ENCODE measurements at places on chromosomes 2 and 18.

- no peak for DNase-seq
Observed at GRCh38 chr18:23260926-23261590, 125.8 kb downstream of the CABLES1 start.

DNA sequence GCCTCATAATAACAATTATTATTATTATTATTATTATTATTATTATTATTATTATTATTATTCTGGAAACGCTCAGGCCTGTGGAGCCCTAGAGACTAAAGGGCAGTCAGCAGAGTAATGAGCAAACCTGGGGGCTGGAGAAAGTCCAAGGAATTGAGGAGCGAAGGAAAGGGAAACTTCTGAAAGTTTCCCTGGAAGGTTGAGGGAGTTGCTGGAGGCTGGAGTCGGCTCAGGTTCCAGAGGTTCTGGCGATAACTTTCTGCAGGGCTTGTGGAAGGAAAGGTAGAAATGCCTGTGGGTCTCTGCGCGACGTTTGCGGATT is 9.2 kb downstream of the POU3F3 start:
- DNase-seq, result no peak

- DNase-seq, result no peak
Observed at GRCh38 chr2:175930504-175930903, 71.6 kb downstream of the LNPK start.

- no peak for DNase-seq
Observed at GRCh38 chr2:122652670-122653069, 897.2 kb downstream of the TSN start.

GRCh38 chr2:237896507-237896892 is 37.1 kb downstream of the RAMP1 start:
- no peak for DNase-seq

DNA sequence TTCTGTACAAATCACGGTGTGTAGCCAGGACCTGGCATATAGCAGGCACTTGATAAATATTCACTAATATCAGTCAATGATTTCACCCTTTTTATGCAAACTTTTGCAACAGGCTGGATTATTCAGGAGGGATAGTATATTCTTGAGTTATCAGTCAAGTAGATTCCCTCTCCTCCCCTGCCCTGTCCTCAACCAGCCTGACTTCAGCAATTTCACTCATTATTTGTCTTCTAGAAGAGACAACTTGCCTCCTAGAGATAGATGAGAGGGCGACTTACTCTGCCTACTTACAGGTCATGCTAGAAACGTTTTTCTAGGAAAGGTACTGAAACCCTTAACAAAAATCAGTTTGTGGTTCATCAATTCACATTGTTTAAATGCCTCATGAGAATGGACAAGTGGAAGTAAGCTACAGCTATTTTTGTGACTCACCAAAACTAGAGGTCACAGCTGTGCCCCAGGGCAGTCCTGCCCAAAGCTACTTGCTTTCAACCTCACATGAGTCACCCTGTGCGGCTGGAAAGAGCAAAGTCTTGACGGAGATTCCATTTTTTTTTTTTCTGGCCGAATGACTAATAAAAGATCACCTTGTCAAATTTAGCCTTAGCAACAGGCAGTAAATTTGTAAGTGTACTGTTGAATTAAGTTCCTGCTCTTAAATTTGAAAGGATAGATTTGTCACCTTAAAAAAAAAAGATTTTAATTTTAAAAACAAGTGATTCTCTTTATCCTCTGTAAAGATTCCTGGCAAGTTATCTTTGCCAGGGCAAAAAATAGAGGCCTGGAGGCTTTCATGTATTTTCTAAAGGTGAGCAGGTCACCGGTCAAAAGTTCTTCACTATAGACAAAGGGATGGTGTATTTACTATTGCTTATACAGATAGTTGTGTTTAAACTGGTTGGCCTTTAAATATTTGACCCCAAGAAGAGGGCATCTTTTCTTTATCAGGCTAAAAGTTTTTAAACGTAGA is 109.0 kb upstream of the SLC35G4 start:
- DNase-seq, result peak; percentile 89

DNA sequence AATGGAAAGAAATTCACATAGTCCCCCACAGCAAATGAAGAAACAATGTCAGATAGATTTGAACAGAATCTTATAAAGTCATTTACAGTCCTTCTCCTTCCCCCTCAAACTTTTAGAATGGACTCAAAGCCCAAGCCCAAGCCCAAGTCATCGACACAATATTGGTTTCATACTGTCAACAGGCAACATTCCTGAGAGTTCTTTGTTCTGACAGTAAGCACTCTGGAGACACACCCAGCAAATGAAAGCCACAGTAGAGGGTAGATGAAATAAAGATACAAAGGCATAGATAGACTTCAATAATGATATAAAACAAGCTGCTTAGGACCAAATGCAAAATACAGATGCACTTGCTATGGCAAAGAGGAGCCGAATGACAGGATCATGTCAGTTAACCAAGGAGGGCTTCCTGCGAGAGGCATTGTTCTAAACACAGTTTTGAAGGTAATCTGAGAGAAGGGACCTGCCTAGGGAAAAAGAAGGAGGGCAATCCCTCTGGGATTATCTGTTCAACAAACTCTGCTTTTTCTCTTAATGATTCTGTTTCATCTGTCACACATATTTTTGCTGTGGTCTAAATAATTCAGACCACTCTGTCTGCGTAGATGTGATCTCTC is 97.1 kb upstream of the MAP4K3 start:
- DNase-seq, result no peak

DNA sequence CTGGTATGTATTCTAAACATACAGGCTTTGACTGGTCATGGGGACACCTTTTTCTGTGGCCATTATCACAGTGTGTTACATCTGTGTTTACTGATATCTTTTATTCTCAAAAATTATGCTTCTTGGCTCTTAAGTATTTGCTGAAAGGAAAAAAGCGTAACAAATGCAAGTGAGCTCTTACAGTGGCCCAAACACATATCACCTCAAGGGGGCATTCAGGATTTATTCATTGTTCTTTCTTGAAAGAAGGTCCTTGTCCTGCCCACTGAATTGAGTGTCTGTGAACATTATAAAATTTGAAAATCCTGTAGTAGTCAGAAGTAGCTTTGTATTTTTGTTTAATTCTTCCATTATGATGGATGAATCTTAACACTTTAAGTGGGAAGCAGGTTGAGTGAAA is 454.5 kb downstream of the XIRP2 start:
- no peak for DNase-seq

- no peak for DNase-seq
Observed at GRCh38 chr2:195038153-195038552, 618.9 kb upstream of the SLC39A10 start.

DNA sequence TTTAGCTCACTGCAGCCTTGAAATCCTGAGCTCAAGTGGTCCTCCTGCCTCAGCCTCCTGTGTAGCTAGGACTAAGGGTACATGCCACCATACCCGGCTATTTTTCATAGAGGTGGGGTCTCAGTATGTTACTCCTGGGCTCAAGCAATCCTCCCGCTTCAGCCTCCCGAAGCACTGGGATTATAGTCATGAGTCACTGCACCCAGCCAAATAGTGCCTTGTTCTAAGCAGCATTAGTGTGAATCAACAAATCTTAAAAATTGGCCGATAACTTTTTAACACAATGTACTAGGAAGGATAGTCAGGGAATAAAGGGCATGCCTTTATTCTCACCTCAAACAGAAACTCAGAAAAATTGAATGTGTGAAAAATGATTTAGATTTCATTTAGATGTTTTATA is 51.6 kb downstream of the XRCC5 start:
- no peak for DNase-seq

GRCh38 chr2:181546086-181546485 is 88.9 kb downstream of the ITGA4 start:
- DNase-seq, result no peak

GRCh38 chr18:6056171-6056910 is 161.0 kb upstream of the TMEM200C start:
- peak; percentile 44 for DNase-seq

DNA sequence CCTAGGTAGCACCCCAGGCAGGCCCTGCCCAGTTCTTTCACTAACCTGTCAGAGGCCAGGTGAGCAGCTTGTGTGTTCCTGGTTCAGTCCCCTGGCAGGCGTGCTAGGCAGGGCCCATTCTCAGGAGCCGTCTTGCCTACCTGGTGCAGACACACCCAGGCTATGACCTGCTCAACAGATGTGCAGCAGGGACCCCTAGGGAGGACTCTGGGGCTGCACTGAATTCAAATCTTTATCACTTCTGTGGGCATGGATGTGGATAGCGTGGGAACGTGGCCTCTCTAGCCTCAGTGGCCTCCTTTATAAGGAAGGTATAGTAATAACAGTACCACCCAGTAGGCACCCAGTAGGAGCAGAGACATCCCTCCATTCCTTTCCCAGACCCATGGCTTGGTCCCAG is 48.4 kb downstream of the PLEKHB2 start:
- DNase-seq, result no peak

- no peak for DNase-seq
Observed at GRCh38 chr2:241083091-241083415, 19.0 kb downstream of the MTERF4 start.

DNA sequence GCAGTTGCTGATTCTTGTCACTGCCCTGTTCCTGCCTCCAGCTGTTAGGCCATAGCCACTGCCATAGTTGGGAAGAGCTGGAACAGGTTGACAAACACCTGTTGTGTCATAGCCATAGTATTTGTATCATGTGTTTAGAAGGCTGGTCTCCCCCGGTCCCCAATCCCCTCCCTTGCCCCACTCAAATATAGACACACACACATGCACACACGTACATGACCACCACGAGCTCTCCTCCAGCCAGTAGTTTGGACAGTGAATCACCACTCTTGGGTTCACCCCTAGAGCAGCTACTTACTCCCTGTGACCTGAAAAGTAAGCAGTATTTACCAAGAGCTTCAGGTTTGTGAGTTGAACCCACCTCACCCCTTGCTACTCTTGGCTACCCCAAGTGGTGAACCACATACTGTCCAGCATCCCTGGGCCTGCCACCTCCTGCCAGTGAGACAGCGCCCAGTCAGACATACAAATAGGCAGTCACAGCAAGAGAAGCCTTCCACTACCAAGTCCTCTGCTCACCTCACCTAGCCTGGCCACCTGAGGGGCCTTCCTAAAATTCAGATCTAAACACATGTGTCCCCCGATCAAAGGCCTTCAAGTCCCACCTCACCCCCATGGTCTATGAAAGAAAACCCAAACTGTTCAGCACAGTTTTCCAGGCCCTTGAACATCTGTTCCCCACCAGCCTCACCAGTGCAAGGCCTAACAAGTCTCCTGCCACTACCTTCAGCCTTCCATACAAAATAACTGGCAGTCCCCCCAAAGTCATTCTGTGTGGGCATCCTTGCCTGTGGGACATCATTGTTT is 7.1 kb downstream of the PCBP1 start:
- no peak for DNase-seq

GRCh38 chr2:120915670-120916069 is 180.0 kb downstream of the GLI2 start:
- DNase-seq, result no peak

DNA sequence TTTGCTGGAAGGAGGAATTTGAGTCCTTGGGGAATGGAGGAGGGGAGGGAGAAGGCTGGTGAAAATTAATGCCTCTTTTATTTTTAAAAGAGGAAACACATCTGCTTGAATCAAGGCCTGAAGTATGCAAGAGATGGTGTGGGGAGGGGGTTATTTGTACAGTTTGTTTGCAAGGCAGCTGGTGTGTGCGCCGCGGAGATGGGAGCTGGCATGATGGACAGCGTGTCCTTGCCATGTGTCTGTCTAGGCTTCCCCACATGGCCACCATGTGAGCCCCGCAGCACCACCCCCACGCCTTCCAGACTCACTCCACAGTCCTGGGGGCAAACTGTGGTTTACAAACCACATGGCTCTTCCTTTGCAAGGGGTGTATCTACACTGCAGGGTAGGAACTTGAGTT is 154.8 kb upstream of the APCDD1 start:
- DNase-seq, result no peak

DNA sequence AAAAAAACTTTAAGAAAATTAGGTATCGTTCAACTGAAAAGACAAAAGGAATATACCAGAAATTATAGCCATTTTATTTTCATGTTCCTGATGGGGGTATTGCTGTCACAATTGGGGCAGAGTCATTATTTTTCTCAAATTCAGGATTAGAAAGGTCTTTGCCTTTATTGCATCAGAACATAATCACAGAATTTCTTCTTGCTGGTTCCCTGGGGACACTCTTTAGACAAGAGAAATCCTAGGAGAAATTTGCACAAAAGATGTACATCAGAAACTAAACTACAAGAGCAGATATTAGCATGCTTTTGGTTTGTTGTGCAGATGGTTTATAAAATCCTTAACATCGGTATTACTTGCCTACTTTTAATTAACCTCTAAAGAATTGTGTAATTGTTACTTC is 103.2 kb downstream of the NCOA1 start:
- no peak for DNase-seq

- DNase-seq, result no peak
Observed at GRCh38 chr2:9419541-9419940, 3.8 kb downstream of the ITGB1BP1 start.

- no peak for DNase-seq
Observed at GRCh38 chr18:35658112-35658511, 76.6 kb downstream of the GALNT1 start.

DNA sequence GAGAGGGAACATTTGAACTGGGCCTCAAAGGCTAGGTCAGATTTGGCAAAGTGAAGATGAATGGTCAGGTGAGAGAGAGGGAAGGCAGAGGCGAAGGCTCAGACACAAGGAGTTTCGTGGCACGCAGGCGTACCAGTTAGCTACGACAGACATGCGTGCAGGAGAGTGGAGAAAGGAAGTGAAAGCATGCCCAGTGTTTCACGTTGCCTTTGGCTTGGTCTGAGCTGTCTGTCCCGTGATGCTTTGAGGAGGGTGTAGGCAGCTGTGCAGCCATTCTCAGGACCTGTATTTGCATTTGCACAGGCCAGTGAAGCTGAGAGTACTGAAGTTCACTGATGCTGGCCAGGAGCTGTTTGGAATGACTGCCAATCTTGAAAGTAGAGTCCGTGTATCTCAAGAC is 69.5 kb downstream of the HNRNPLL start:
- no peak for DNase-seq

DNA sequence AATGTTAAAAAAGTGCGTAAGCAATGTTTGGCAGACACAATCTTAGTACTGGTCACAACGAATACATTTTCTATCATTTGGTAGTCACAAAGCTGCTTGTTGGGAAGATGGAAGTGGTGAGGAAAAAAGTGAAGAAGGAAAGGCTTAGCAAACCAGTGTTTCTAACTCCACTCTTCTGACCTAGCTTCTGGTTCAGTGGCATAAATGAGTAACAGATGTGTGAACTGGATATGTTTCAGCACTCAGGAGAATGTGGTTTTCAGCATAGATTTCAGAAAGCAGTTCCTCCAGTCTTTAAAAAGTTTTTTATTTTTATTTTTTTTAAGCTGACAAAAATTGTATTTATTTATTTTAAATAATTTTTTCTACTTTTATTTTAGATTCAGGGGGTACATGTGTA is 357.1 kb downstream of the CPS1 start:
- no peak for DNase-seq

DNA sequence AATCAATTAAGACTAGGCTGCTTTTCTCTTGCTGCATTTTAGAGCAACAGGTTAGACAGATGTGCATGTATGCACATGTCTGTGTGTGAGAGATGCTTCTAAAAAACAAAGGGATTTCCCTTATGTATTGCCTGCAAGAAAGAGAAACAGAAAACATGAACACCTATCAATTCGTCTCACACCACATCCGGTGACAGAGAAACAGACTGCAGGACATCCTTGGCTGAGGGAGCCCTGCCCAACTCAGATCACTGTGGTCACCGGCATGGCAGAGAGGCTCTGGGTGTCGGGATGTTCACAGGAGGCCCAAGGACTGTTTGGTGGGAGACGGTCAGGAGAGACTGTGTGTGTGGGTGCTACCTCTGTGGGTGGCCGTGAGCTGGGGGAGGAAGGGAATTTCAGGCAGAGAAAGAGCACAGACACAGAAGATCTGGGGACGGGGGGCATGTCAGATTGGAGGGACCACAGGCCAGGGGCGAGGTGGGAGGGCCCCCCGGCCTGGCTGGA is 24.9 kb downstream of the FHL2 start:
- no peak for DNase-seq

Measured in COLO829 (cell line).